H4 (cell line): ENCODE measurements at places on chromosomes 11 and 22. TPM values are rescaled to one million over a fixed set of nuclear protein-coding genes. Genes with fewer than 3 reads are reported as not detected.

The OR4D5 gene
- total RNA-seq: not detected in 2 replicates

The DEFB108B gene
- not detected in 2 replicates for total RNA-seq

The ZW10 gene
- 31.0 and 35.1 TPM in 2 replicates for total RNA-seq

The SIPA1 gene
- total RNA-seq: 11.3 and 18.4 TPM in 2 replicates

The YAP1 gene
- total RNA-seq: 32.0 and 41.1 TPM in 2 replicates

The SPDYC gene
- not detected in 2 replicates for total RNA-seq

GRCh38 chr11:3894128-3894731, 38.8 kb downstream of the STIM1 start:
- DNase-seq: no peak

DNA sequence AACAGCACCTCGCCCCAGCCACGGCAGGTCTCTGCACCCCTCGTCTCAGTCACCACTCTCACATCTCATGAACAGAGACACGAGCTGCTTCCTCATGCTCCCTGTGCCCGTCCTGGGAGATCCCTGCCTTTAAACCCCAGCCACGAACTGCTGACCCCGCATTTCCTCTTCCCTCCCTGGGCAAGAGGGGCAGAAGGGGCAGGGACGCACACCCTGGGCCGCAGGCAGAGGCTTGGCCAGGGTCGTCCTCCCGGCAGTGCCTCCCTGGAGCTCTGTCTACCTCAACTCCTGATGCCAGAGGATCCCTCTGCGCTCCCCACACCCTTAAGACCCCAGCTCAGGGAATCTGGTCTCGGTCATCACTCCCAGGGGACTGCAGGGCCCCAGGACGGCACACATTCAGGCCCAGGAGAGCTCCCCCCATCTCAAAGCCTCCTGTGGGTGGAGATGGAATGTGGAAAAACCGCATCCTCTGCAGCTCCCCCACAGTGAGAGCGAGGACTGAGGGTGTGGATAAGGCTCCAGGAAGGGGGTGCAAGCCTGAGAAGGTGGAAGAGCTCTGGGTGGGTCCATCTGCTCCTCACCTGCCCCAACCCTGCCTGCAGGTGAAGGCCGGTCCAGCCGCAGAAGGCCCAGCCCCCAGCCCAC, 1.2 kb downstream of the BID start:
- peak; percentile 26 for DNase-seq

GRCh38 chr11:102546427-102546826, 15.9 kb upstream of the MMP7 start:
- no peak for DNase-seq

DNA sequence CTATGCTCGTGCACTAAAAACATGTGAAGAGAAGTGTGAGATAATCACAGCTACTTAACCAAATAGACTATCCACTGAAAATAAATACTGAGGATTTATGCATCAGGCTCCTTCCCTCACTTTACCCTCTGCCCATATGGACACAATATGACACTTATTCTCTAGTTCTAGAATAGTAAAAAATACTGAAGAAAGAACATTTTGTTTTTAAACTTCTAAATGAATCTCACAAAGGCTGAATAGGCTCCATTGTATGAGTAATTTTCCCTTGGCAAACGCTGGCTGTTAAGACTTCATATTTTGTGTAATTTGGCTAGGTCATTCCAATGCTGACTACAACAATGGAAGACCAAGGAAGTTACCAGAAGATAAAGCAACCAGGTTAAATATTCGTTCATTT, 9.9 kb downstream of the HPS5 start:
- no peak for DNase-seq

- no peak for DNase-seq
These were observed 56.7 kb downstream of the APIP start for GRCh38 chr11:34859496-34859895.

GRCh38 chr11:79438631-79439409, 2.0 kb downstream of the TENM4 start:
- no peak for DNase-seq

- DNase-seq: no peak
These were observed 154.6 kb downstream of the MAML2 start for GRCh38 chr11:96188243-96189006.

DNA sequence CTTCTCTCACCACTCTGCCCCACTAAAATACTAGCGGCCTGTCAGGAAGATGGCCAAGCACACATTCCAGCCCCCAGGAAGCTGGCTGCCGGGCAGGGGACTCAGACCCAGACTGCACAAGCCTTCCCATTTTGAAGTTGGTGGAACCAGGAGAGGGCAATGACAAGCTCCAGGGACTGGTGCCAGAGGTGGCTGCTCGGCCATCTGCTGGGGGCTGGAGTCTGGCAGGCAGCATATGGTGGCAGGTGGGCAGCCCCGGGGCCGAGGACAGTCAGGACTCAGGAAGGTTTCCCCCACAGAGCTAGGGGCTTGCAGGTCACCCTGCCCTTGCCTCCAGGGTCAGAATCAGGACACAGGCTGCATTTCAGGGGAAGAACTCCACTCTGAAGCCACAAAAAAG, 22.6 kb downstream of the KCNJ5 start:
- DNase-seq: no peak

- DNase-seq: peak; percentile 29
These were observed at the start of gene KCTD17 for GRCh38 chr22:37051391-37052385. KCTD17 (plus strand) TSS chr22:37051742; CDS start chr22:37051761, 19 bp downstream.

DNA sequence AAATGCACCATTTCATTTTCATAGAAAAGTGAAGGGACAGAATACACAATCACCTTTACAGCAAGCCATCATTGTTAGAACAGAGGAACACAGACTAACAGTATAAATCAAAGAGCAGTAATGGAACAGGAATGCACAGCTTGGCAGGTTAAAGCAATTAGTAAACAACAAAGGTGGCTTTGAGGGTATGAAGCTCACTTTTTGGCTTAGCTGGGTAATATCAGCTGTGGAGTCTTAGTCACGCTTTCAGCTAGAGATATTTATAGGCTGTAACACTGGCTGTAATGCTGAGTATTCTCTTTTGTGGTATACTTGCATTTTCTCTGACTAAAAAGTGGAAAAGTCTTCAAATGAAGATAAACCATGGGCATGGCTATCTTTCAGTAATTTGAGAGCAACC, 1780.5 kb downstream of the LRRC4C start:
- DNase-seq: peak; percentile 63

GRCh38 chr11:117618982-117619355, 178.0 kb downstream of the DSCAML1 start:
- no peak for DNase-seq

GRCh38 chr11:102573851-102574250, 43.3 kb upstream of the MMP7 start:
- peak; percentile 43 for DNase-seq
